ENCODE measurements at places on chromosomes 12 and 14.

DNA sequence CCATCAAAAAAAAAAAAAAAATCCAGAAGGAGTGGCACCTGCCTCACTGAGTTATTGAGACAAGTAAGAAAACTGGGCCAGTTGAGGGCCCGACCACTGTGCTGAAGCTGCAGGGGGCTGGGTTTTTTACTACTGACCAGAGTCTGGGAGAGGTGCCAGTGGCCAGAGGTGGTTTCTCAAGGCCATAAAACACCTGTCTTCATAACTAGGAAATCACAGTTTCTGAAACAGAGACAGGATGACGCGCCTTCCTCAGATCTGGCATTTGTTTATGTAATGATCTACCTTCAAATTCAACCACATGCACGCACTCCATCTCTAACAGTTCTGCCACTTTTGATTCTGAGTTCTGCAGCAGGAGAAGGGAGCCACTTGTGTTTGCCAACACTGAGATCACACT is 12.7 kb downstream of the TSPAN11 start:
- no peak for DNase-seq

- no peak for DNase-seq
Observed at GRCh38 chr14:58666737-58667136, 29.0 kb downstream of the DACT1 start.

DNA sequence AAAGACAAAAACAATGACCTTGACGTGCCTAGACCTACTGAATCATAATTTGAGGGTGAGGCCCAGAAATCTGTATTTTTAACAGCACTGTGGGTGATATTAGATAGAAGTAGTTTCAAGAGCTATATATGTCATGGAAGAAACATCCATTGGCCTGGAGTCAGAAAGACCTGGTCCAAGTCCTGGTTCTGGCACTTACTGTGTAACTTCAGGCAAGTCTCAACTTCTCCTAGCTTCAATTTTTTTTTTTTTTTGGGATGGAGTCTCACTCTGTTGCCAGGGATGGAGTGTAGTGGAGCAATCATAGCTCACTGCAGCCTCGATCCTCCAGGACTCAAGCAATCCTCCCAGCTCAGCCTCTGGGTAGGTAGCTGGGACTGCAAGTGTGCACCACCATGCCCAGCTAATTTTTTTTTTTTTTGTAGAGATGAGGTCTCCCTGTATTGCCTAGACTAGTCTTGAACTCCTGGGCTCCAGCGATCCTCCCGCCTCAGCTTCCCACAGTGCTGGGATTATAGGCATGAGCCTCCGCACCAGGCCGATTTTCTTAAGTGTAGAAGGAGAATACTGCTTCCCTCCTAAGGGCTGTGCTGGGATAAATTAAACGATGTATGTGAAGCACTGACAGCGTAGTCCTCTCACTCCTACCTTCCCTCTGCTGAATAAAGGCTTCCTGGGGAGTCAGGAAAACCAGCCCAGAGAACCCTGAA is 14.3 kb upstream of the GPX2 start:
- DNase-seq: no peak

GRCh38 chr14:91568626-91569025 is 58.5 kb upstream of the PPP4R3A start:
- DNase-seq: no peak

DNA sequence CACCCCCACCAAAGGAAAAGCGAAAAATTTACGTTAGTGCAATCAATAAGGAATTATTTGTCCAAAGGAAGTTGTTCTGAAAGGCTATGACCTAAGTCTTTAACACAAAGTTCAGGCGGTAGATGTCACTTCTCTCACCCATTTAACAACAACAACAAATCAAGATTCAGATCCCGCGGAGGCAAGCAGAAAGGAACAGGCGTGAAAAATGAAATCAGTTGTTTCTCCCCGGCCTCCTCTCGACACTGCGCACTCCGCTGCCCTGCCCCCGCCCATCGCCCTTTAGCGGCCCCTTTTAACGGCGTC is 1.4 kb downstream of the DENND5B start:
- DNase-seq: no peak

DNA sequence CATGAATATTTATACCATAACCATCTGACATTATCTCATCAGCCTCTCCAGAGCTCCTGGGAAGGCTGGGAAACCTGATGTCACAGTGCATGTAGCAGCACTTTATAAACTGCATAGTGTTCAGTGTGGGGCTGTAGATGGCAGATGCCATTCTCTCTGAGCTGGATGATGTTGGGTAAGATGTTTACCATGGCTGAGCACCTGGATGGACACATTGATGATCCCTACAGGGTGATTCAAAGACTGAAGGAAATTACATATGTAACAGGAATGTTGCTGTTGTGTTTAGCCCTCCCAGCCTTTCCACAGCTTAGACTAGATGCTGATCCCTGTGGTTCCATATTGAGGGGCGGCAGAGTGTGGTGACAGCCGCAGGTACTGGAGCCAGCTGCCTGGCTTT is 37.4 kb downstream of the IFT43 start:
- no peak for DNase-seq

DNA sequence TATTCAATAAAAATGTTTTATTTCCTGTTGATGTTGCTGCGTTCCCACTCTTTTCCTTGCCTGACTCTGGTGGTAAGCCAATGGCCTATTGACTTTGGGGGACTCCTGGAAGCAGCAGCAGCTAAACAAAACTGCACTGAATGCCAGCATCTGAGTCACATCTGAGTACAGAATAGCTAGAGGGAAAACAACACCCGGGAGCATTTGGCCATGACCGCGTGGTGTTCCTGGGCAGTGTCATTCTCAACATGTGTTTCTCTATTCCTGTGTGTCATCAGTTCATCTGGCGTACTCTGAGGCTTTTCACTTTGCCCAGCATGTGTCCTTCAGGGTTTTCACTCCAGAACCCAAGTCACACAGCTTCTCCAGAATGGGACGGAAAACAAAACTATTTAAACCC is 238.8 kb downstream of the PAWR start:
- DNase-seq: no peak

- DNase-seq: no peak
Observed at GRCh38 chr14:88931321-88932110, 107.1 kb downstream of the TTC8 start.

GRCh38 chr12:71756054-71756690 is 1.5 kb downstream of the RAB21 start:
- DNase-seq: no peak

DNA sequence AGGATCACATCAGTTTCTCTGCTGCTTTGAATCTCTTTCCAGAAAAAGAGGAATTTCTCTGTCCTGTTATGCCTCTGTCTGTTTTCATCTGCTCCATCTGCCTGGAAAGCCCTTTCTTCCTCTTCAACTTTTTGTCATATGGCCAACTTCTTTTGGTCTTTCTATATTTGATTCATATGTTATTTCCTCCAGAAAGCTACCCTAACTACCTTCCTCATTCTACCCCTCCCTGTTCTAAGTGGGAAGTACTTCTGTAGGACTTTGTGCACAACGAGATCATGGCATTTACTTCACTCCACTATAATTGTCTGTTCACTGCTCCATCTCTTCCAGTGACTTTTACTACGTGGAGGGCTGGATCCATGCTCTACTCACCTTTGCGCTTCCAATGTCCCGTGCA is 5.9 kb downstream of the CLEC4D start:
- no peak for DNase-seq

GRCh38 chr12:26271889-26272492 is 76.6 kb downstream of the SSPN start:
- DNase-seq: no peak

DNA sequence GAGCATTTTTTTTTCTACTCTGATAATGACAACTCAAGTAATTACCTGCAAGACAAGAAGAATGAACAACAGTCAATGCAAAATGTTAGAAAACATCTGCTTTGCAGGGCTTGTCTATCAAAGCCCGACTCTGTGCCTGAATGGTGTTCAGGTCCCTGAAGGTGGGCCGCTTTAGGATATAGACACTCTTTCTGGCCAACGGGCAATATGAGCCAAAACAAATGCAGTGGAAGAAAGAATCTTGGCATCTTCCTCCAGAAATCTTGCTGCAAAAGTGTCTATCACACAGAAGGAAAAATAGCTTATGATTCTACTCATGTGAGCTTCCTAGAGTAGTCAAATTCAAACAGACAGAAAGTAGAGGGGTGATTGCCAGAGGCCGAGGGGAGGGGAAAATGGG is 32.7 kb downstream of the FOS start:
- DNase-seq: no peak

DNA sequence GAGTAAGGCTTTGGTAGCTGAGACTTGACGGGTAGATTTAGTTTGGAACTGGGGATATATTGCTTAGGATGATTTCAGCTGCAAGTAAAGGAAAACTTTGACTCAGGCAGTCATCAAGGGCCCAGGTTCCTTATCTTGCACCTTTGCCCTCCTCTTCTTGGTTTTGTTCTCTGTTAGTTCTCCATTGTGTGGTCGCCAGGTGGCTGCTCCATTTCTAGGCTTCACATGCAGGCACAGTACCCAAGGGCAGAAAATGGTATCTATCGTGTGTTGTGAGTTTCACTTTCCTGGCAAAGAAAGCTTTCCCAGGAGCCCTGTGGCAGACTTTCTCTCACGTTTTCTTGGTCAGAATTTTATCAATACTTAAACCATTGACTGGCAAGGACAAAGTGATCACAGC is 50.8 kb downstream of the VRK1 start:
- DNase-seq: no peak

DNA sequence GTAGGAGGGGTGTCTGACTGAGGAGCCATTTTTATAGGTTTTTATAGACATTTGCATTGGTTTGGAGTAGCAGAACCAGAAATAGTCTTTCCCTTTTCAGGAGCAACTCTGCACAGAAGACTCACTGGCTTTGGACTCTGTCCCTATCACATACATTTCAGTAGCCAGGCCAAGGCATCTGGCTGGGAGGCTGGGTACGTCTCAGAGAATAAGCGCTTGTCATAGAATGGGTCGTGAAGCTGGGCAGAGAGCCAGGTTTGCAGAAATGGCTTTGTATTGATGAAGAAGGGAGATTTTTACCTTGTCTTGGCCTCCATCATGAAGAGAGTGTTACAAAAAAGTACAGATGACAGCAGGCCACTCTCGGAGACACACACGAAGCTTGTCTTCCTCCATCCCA is 98.6 kb downstream of the CACNA1C start:
- no peak for DNase-seq

DNA sequence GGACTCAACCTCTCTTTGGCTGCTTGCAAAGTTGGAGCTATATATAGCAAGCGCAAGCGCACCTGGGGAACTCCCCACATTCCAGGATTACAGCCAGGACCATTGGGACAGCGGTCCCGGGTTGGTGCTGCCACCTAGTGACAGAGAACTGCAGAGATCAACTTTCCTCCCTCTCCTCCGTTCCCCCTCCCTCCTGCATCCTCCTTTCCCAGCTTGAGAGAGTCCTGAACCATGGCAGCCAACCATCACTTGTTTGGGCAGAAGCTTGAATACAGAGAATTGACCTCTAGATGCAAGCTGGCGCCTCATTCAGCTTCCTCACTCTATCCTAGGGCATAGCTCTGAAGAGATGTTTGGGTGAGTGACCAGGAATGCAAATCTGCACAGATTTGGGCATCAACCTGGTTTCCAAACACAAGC is 17.4 kb upstream of the FLVCR2 start:
- DNase-seq: no peak

DNA sequence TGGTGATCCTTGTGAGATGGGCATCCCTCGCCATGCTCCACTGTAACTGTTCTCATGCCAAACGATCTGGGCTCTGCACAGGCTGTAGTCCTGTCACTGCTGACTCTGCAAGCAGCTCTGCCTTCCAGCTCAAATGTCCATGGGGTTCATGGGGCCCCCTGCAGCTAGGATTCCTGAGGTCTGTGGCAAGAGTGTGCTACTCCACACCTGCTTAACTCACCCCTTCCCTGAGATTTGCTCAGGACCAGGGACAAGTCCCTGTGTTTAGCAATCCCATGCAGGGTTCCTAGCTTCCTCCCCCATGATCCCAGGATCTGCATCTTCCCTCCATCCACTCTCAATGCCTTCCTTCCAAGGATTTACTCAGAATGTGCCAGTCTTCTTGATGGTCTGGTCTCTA is 241.0 kb downstream of the ASCL1 start:
- no peak for DNase-seq

DNA sequence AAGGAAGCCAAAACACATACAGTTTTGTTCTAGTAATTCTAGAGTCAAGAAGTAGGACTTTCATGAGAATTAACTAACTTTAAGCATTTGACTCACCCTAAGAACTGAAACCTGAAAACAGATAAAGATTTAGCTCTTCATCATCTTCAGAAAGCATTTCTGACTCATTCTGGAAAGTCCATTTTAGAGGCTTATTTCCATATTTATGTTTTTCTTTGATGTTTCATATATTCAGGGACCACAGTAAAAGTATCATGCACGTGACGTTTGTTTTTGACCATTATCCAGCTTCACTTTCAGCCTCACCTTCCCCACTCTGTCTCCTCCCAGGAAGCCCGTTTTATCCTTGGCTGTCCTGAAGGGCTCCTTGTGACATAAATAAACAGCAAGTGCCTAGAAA is 79.2 kb downstream of the MDGA2 start:
- no peak for DNase-seq

DNA sequence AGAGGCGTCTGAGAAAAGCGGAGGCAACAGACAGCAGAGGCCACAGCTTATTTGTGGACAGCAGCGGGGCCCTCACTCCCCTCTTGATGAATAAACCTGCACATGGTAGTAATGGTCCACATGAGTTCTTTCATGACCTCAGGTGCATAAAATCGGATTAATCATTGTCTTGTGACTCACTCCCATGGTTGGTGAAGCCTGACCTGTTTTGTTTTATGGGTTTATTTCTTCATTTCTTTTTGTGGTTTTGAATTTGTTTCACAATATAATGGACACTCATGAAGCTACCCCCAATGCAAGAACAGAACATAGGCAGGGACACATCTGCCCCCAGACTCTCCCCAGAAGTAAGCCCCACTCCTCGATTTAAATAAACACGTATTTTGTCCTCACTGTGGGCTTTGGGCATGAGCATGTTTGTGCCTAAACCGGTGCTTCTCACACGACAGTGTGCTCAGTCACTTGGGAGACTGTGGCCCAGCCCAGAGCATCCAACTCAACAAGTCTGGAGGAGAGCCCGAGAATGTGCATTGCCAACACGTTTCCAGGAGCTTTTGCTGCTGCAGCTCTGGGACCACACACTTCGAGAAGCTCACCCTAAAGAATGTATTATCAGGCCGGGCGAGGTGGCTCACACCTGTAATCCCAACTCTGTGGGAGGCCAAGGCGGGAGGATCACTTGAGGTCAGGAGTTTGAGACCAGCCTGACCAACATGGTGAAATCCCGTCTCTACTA is 116.1 kb downstream of the SCARB1 start:
- no peak for DNase-seq

GRCh38 chr14:20498622-20499021 is 6.7 kb upstream of the RNASE10 start:
- DNase-seq: no peak

- no peak for DNase-seq
Observed at GRCh38 chr14:93269341-93270068, 62.4 kb downstream of the UBR7 start.

DNA sequence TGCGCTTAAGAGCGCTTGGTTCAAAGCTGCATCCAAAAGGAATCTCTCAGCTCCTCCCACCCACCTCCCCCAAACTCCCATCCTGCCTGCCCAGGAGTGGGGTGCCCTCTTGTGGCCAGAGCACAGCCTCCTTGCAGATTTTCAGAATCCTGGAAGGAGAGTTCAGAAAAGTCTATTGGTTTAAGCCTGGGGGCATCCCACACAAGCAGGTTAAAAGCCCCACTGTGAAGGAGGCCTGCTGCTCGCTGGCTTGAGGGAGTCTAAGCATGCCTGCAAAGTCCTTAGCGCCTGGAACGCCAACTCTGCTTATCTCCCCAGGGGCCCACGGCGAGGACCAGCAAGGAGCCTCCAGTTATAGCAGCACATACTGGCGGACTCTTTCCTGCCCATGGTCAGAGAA is 297.1 kb downstream of the KSR2 start:
- no peak for DNase-seq

Data from esophagus squamous epithelium (tissue), 5 donors.